ENCODE measurements at places on chromosomes 4 and X.
A peak's percentile ranks its signal among the peaks of the same experiment; 100 is the strongest.

DNA sequence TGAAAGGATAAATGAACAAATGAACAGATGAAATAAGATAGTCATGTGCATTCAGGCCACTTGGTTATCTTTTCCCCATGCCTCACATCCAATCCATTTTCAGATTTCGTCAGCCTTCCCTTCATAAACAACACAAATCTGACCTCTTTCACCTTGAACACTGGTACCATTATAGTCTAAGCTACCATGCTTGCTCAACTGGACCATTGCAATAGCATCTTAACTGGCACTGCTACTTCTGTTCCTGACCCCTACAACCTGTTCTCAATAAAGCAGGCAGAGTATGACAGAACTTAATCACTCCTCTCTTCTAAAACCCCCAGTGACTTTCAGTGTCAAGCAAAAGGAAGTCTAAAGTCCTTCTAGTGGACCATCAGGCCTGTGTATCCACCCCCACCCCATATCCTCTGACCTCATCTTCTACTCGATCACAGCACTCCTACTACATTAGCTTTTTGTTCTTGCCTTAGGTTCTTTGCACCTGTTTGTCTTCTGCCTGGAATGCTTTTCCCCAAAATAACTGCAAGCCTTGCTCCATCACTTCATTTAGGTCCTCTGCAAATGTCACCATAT is 40.7 kb downstream of the LARP7 start:
- no peak for DNase-seq

GRCh38 chrX:154441984-154442707 is 1.8 kb upstream of the FAM50A start:
- no peak for DNase-seq

GRCh38 chrX:140431521-140431920 is 73.3 kb downstream of the SOX3 start:
- DNase-seq, result no peak

- no peak for DNase-seq
These were observed 483.4 kb downstream of the RPA4 start for GRCh38 chrX:97367125-97367524.

- no peak for DNase-seq
These were observed 70.5 kb downstream of the AGTR2 start for GRCh38 chrX:116241001-116241400.

GRCh38 chrX:121455890-121456289 is 408.5 kb downstream of the GLUD2 start:
- DNase-seq, result no peak

DNA sequence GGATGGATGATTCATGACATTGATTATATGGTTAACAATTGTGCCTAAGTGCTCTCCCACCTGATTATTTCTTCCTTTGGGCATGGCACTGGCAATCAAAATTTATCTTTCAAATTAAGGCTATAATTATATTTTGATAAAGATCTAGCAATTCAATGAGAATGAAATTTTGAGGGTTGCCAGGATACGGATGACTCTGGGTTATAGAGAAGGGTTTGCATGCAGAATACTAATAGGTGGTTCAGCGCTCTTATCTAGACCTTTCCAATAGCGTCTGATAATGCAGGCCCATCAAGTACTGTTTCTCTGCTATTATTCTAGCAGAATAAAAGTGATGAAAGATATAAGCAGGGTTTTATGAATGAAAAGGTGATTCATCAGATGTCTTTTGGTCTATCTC is 74.9 kb upstream of the SCML1 start:
- DNase-seq, result no peak

GRCh38 chrX:45743906-45744625 is 543.4 kb upstream of the DIPK2B start:
- no peak for DNase-seq

- DNase-seq, result no peak
These were observed 38.6 kb upstream of the MSMO1 start for GRCh38 chr4:165288639-165289422.

GRCh38 chr4:104722467-104722866 is 227.8 kb upstream of the CXXC4 start:
- no peak for DNase-seq

- DNase-seq, result no peak
These were observed 1.4 kb upstream of the ZNF185 start for GRCh38 chrX:152896450-152896849.

- peak; percentile 47 for DNase-seq
These were observed 103.7 kb downstream of the ADRA2C start for GRCh38 chr4:3869661-3870566.

DNA sequence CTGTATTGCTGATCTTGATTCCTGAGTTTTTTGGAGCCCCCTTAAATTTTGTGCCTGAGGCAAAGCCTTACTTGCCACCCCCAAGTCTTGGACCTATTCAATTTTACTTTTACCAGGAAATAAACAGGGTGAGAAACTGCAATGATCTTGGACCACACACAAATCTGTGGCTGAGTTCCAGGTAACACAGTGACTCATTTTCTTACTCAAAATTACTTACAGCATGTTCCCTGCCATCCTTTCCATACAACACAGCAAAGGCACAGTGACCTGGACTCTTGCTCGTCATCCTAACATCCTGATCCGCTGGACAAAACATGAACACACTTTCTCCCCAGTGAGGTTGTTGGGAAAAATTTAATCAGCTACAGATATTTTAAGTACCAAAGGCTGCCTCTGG is 60.7 kb upstream of the S100G start:
- DNase-seq, result no peak

DNA sequence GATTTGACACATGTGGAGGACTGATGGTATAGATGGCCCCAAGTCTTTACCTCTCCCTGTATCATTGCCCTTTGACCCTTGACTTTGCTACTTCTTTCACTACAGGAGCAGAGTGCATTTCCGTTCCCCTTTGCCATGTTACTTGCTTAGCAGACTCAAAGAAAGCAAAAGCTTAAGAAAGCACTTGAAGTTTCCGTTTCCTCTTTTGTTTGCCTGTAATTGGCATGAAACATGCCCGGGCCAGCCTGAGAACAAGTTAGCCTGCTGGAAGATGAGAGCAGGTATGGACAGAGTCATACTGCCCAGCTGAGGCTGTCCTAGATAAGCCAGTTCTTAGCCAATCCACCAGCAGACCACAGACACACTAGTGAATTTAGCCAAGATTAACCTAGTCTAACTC is 206.0 kb downstream of the BCOR start:
- DNase-seq, result no peak

- DNase-seq, result no peak
These were observed 56.0 kb upstream of the FBXW7 start for GRCh38 chr4:152591876-152592275.

DNA sequence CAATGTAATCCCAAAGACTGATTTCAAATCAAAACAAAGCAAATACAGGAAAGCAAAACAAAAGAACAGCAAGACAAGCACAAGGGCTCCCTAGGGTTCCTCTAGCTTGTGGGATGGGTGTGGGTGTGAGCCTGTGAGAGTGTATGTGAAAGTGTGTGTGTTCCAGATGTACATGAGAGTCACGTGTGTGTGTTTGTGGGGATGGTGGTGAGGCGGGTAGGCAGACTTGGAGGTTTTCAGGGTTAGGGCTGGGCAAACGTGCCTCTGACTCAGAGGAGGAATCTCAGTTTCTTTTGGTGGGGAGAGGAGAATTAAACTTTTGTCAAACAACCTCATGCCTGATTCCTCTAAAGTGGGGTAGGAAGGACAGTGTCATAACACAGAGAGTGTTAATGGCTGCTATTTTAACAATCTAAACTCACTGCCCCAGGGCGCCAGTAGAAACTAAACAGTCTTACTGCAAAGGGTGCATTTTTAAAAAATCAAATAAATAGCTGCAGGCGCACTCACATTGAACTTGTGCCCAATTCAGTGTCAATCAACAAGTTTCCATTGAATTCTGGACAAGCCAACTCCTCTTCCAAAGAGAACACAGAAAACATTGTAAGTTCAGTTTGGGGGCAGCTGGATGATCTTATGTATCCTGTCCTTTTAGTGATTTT is 51.8 kb downstream of the CHRDL1 start:
- no peak for DNase-seq

GRCh38 chrX:119990556-119991004 is 47.0 kb upstream of the NKAP start:
- DNase-seq, result no peak

DNA sequence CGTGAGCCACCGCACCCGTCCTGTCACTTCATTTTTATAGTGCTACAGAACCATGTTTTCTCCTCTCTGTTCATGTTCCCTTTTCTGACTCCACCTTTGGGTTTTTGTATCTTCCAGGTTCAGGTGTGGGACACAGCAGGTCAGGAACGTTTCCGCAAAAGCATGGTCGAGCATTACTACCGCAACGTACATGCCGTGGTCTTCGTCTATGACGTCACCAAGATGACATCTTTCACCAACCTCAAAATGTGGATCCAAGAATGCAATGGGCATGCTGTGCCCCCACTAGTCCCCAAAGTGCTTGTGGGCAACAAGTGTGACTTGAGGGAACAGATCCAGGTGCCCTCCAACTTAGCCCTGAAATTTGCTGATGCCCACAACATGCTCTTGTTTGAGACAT is 12.4 kb downstream of the RAB33A start:
- no peak for DNase-seq

- peak; percentile 86 for DNase-seq
These were observed 736 bp downstream of the IDS start for GRCh38 chrX:149504226-149504914.

GRCh38 chr4:173509036-173510001 is 20.7 kb downstream of the HAND2 start:
- DNase-seq, result no peak

DNA sequence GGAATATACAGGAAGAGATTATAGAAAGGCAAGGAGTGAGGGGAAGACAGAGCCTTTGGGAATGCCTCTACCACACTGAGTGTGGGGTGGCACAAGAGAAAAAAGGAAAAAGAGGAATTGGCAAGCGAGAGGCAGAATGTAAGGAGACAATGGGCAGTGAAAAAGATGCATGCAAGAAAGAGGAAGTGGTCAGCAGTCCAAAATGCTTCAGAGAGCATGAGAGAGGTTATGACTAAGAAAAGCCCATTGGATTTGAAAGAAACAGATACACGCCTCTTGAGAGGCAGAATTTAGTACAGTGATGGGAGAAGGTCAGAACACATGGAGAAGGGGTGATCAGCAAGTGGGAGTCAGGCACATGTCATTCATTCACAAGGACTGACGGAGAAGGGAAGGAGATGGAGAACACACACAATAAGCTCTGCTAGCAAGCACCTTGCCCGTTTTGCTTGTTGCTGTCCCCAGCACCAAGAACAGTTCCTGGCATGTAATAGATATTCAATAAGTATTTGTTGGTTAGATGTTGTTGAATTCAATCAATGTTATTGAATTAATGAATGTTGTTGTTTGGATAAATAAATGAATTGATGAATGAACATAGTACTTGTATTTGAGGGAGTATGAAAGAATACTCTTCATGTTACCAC is 6.3 kb downstream of the DCHS2 start:
- DNase-seq, result no peak

GRCh38 chr4:89929425-89930159 is 34.9 kb downstream of the MMRN1 start:
- peak; percentile 63 for DNase-seq

GRCh38 chr4:13289391-13289790 is 194.7 kb downstream of the RAB28 start:
- DNase-seq, result no peak

- no peak for DNase-seq
These were observed 14.6 kb downstream of the SMIM20 start for GRCh38 chr4:25928379-25929297.

DNA sequence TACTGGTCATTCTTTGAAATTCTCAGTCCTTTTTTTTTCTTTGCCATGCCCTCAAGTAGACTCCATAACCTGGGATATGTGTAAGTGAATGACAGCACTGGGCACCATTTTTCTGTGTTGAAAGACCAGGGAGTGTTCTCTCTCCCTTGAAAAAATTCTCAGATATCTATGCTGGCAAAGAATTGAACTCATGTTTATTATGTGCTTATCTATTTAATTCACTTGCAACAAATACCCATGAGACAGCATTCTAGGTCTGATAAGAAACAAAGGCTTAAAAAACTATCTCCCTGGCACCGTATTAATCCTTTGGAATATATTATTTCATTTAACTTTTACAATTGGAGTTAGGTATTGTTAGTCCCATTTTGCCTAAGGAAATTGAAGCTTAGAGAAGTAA is 36.7 kb downstream of the LARP7 start:
- DNase-seq, result no peak

GRCh38 chr4:185263419-185263818 is 54.0 kb downstream of the SNX25 start:
- no peak for DNase-seq

- no peak for DNase-seq
These were observed 19.6 kb downstream of the TMEM187 start for GRCh38 chrX:153992180-153992579.

GRCh38 chrX:80578517-80579105 is 158.4 kb downstream of the TENT5D start:
- DNase-seq, result no peak

DNA sequence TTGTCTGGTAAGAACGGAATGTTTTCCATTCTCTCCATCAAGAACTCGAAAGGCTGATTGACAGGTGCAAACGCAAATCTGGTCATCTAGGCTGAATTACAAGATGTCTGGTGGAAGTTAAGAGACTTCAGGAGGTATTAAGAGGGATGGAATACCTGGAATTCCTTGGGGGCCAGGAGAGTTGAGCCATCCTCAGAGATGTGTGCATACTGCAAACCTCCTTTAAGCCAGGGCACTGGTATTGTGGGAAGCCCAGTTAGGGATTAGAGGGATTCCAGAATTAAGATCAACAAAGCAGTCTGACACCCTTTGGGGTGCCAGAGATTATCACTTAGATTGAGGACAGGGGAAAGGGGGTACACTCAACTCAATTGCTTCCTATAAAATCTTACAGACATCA is 151.4 kb downstream of the VCX3A start:
- DNase-seq, result no peak

DNA sequence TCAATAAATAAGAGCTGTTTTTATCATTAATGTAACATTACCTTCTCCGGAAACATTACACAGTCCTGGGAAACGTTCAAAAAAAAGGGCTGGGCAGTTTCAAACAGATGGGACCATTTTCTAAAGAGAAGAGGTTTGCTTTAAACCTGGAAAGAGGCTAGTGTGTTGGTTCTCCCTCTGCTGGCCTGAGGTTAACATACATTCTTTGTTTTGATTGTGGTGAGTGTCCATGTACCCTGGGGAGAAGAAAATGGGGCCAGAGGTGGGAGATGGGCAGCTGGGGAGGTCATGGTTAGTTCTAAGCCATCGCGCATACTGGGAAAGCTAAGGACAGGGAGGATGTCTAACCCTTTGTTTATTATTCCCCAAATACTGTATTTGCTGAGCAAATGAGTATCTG is 194.7 kb downstream of the CPEB2 start:
- no peak for DNase-seq

GRCh38 chrX:3443184-3443583 is 96.7 kb upstream of the MXRA5 start:
- DNase-seq, result no peak

DNA sequence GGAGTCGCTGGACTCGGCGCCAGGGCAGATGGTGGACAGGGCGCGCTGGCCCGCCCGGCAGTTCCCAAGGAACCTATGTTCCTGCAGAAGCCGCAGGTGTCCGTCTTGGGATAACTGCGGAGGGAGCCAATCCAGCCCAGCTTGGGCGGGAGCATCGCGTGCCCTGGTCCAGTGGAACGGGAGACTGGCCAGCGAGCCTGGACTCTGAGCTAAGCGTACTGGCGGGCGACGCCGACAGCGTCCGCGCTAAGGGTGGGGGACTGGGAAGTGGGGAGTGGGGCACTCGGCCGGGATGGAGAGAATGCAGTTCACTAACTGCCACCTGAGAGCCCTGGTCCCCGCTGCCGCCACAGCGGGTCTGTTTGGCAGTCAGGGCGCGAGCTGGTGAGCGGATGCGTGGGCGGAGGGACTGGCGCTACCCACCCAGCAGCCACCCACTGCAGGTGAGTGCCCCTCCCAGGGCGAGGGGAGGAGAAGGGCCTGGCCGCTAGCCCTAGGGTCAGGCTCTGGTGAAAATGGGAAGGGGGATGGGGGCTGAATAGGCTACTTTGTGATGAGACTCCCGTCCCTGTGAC is 1.3 kb upstream of the MAMLD1 start:
- DNase-seq, result peak; percentile 74

Measured in activated effector memory CD4-positive, alpha-beta T cell treated with anti-CD3 and anti-CD28 coated beads, Interleukin-2, amount 50 U/mL, for 16 hours (primary cell).